ENCODE measurements at places on chromosomes 11 and 22. TPM values are rescaled to one million over a fixed set of nuclear protein-coding genes. Genes with fewer than 3 reads are reported as not detected.

DNA sequence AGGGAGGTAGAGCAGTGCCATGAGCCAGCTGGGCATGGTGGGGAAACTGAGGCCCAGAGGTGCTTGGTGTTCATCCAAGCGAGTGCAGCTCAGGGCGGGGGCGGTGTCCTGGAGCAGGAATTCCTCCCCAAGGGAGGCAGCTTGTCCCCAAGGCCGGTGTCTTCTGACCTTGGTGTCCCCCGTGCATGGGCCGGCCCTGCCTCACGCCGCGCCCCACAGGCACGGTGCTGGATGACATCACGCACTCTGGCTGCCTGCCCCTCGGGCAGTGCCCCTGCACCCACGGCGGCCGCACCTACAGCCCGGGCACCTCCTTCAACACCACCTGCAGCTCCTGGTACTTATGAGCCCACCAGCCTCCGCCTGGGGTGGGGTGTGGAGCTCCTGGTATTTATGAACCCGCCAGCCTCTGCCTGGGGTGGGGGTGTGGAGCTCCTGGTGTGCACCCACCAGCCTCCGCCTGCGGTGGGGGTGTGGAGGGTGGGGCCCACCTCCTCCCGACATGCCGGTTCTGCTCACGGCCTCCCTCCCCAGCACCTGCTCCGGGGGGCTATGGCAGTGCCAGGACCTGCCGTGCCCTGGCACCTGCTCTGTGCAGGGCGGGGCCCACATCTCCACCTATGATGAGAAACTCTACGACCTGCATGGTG lies 6.7 kb downstream of the MUC5B start:
- no peak for ATAC-seq

- no peak for ATAC-seq
Measured at GRCh38 chr11:130798801-130799200, 117.5 kb downstream of the SNX19 start.

Gene CCDC87
- total RNA-seq, result 0.61 TPM

DNA sequence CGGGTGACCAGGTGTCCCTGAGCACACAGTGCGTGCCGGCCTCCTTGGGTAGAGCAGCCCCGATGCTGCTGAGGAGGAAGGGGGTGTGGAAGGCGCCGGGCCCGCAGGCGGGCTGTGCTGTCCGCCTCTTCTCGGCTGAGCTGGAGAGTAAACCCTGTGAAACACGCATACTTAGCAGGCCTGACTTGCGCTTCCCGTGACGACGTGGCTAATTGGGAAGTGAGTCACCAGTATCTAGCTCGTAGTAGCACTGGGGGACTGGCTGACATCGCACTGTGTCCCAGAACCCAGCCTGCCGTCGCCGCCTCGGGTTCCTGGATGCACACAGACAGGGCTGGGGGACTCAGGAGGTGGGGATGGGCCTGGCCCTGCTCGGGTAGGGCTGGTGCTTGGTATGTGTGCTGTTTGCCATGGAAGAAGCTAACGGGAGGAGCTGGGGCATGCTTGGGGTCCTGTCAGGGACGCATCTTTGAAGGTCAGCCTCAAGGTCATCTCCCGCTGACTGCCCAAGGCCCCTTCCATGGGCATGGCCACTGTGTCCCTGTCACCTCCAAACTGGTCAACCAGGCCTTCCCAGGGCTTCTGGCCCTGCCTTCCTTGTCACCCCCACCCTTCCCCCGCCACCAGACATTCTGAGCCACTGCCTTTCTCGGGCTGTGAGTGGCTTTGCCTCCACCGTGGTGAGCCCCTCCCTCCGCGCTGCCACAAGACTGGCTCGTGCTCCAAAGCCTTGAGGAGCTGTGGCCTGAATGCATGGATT lies 1327.0 kb downstream of the BRD1 start:
- no peak for ATAC-seq

DNA sequence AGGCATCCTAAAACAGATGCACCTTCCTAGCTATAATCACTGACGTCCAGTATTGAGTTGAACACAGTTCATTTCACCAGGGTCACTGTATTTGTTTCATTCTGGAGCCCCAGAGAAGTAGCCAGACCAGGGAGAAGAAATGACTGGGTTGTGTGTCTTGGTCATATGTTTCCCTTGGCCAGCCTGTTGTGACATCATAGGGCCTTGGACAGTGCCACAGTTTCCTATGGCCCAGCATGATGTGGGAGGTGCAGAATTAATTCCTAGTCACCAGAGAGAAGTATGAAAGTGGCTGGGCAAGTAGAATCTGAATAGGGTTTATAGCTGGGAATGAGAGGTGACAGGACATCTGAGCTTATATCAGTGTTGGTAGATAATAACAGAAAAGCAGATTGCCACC lies 84.0 kb upstream of the ZBED5 start:
- no peak for ATAC-seq

- no peak for ATAC-seq
Measured at GRCh38 chr11:64870893-64871466, 7.4 kb downstream of the EHD1 start.

DNA sequence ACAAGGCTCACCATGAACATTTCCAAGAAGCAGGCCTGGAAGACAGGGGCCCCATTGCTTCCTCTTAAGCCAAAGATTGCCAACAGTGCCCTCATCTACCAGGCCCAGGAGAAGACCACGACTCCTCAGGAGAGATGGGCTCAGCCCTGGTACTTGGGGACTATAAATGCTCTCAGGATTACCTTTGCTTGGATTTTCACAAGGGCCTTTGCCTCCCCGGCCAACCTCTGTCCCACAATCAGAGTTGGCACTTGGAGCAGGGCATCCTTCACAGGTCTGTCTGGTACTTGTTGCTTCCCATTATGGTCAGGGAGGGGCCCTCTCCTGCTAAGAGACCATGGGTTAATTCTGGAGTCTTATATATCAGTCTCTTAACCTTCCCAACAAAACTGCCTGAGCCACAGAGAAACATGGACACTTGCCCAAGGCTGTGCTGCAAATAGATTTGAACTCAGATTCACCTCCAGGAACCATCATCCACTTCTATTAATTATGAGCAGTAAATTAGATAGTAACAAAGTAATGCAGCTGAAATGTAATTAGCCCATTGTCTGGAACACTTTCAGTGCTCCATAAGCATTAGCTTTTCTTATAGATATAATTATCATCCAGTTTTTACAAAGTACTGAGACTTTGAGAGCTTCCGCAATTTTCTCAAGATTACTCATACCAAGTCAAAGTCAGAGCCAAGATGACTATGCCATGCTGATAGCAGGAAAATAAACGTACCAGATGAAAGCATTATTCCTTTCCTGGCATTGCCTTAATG lies 33.5 kb downstream of the POU2AF3 start:
- no peak for ATAC-seq

- no peak for ATAC-seq
Measured at GRCh38 chr11:134097166-134097565, 28.3 kb downstream of the JAM3 start.

GRCh38 chr11:83881428-83881827 lies 595.3 kb upstream of the CCDC90B start:
- ATAC-seq, result peak; percentile 23

- no peak for ATAC-seq
Measured at GRCh38 chr11:13883042-13883441, 79.5 kb upstream of the SPON1 start.

Gene ZNF280B
- total RNA-seq, result 5.0 TPM

GRCh38 chr22:32175115-32175514 lies 16.0 kb upstream of the C22orf42 start:
- ATAC-seq, result peak; percentile 74

GRCh38 chr11:100575860-100576717 lies 111.0 kb upstream of the ARHGAP42 start:
- peak; percentile 76 for ATAC-seq

Gene GSTT2B
- total RNA-seq, result 6.1 TPM

DNA sequence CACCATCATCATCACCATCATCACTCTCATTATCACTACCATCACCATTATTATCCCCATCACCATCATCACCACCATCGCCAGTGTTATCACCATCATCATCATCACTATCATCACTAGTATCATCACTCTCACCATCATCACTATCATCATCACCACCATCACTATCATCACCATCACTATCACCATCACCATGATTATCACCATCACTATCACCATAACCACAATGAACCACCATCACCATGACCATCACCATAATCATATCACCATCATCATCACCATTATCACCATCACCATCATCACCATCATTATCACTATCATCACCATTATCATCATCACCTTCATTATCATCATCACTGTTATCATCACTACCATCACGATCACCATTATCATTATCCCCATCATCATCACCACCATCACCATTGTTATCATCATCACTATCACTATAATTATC lies 326.7 kb downstream of the BRD1 start:
- ATAC-seq, result no peak

GRCh38 chr11:125372911-125373310 lies 123.2 kb downstream of the FEZ1 start:
- ATAC-seq, result no peak

- peak; percentile 87 for ATAC-seq
Measured at GRCh38 chr22:23225724-23226496, 45.6 kb downstream of the BCR start.

Gene CBLIF
- total RNA-seq, result not detected

DNA sequence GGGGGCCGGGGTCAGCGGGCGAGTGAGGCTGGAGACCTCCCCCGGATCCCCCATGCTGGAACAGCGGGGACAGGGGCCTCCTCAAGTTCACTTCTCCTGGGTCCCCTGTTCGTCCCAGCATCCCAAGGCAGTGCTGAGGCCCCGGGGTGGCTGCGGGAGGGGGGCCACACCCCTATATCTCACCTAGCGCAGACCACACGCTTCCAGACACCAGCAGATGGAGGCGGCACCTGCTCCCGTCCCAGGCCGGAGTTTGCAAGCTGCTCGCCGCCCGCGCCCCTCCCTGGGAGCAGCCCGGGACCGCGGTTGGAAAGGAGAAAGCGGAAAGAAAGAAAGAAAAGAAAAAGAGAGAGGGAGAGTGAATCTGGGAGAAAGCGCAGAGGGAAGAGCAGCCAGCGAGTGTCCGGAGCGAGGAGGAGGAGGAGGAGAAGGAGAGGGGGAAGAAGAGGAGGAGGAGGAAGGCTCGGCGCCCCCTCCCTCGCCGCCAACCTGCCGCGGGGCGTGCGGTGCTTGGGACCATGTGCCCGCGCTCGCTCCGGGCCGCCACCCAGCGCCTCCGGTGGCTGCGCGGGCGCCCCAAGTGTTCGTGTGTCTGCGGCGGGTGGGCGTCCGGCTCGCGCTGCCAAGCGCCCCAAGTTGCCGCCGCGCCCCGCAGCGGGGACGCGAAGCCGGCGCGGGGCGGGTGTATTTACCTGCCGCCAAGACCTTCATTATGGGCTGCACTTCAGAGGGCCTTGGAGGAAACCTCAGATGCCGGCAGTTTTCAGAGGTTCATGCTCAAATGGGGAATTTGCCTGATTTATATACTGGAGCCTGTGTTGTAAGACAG lies at the start of gene LIF:
Gene LIF, minus strand, starts transcription at position 775 of the 829 bp plus-strand sequence. Its CDS starts 64 bp downstream, at position 711.
- ATAC-seq, result peak; percentile 70

GRCh38 chr22:31682751-31683150 lies 20.7 kb upstream of the PISD start:
- no peak for ATAC-seq

GRCh38 chr11:41044747-41045146 lies 414.7 kb downstream of the LRRC4C start:
- ATAC-seq, result no peak

Gene FIBP
- total RNA-seq, result 72.6 TPM

DNA sequence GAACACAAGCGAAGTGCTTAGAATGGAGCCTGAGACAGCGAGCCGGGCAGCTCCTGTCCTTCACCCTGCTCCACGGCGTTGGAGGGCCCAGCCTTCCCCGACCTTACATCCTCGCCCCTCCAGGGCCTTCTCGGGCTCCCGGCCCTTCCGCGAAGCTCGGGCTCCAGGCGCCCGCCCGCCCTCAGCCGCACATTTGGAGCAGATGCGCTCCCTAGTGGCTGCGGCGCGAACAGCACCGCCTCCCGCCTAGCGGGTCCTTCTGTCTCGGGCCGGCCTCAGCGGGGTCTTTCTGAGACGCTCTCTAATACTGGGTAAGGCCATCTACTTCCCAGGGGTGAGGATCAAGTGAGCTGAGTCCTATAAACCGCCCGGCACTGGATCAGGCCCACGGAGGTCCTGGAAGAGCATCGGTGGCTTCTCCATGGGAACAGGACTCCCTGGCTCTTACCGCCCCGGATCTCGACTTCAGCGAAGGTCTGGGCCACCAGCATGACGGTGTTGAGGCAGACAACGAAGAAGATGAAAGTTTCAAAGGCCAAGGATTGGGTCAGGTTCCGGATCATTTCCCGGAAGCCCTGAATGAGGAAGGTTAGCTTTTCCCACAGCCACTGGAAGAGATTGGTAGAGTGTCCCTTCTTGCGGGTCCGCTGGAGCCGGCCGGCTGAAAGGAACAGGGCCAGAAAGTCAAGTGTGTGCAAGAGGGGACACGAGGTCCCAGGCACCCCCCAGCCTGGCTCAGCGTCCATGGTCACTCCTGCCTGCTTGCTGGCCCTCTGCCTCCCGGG lies 3.7 kb downstream of the CATSPER1 start:
- peak; percentile 84 for ATAC-seq

- no peak for ATAC-seq
Measured at GRCh38 chr11:128357073-128357472, 230.3 kb downstream of the ETS1 start.

Gene OR51G1
- total RNA-seq, result 1.9 TPM

Gene MOGAT2
- total RNA-seq, result 0.27 TPM

DNA sequence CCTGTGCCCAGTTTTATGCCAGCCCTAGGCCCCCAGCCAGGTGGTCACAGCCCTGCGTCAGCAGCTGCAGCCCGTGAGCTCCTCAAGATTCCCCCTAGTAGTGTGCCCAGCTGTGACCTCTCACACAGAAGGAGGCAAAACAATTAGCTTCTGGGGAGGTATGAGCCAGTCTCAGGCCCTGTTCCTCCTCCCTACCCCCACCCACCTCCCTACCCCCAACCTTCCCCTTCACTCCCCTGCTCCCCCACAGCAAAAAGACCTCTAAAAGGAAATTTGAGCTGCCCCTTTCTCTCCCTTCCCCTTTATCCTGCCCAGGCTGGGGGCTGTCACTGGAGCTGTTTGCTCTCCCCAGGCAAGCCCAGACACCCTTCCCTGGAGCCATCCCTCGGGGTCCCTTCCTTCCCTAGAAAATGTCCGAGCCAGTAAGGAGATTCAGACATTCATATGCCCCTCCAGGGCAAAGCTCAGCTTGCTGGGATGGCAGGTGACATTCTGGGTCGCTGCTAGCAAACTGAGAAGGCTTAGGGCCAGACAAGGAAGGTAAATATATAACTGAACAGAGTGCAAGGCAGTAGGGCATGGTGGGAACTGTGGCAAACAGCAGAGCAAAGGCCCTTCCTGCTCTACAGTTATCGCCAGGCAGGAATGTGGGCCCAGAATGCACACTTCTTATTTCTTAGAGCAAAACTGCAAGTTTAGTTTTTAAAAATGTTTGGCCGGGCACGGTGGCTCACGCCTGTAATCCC lies 300.2 kb downstream of the MN1 start:
- ATAC-seq, result no peak

- no peak for ATAC-seq
Measured at GRCh38 chr11:103661185-103661584, 375.3 kb upstream of the DDI1 start.

GRCh38 chr22:50724616-50725015 lies 13.4 kb upstream of the ACR start:
- ATAC-seq, result no peak

Measured in motor neuron (in vitro differentiated cells).